Keratinocyte (primary cell): ENCODE measurements at places on chromosomes 4 and X.

- DNase-seq = no peak
- peaks cover 24% of the 10 kb centered on the region for H3K4me1 ChIP-seq
- no peaks in the 10 kb centered on the region for H3K27me3 ChIP-seq
Measured at GRCh38 chr4:53925050-53925605, 139.3 kb downstream of the CHIC2 start.

DNA sequence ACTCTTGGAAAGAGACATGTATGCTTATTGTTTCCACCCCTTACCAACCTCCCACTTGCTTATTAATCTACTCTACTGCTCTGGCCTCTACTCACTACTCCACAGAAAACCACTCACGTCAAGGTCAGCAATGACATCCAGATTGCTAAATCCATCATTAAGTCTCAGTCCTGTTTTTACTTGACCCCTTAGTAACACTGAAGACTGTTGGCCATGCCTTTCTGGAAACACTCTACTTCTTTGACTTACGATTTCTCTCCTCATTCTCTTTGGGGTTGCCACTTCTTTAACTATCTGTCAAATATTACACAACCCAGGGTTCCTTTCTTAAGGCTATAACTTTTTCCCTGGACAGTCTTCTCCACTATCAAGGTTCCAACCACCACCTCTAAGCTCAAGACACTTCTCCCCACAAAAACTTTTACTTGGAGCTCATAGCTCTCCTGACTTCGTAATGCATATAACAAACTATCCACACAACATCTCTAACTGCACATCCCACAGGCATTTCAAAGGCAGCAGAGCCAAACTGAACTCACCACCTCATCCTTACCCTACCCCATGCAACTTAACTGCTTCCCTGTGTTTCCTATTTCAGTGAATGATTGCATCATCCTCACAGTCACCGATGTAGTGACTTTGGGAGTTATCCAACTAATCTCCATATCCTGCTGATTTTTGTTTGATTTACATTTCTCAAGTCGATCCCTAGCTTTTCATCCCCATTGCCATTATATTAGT is 15.8 kb upstream of the MAGEA4 start:
- peaks cover 6% of the 10 kb centered on the region for H3K4me1 ChIP-seq
- no peak for DNase-seq
- H3K36me3 ChIP-seq = no peaks in the 10 kb centered on the region
- H3K4me3 ChIP-seq = no peak overlapping the region

DNA sequence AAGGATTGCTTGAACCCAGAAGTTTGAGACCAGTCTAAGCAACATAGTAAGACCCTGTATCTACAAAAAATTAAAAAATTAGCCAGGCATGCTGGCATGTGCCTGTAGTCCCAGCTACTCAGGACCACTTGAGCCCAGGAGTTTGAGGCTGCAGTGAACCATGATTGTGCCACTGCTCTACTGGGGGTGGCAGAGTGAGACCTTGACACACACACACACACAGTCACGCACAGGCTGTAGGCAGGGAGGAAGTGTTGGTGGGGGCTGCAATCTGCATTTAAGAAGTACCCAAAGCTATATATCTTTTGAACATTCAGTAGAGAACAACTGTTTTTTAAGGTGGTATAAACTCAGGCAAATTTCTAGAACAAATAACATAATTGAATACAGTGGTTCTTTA is 7.2 kb downstream of the SCRG1 start:
- no peak for DNase-seq
- H3K27me3 ChIP-seq = no peaks in the 10 kb centered on the region
- H3K4me3 ChIP-seq = no peak overlapping the region
- no peaks in the 10 kb centered on the region for H3K36me3 ChIP-seq
- H3K27ac ChIP-seq = no peak overlapping the region

GRCh38 chrX:148371291-148371690 is 129.1 kb upstream of the AFF2 start:
- no peak overlapping the region for H3K27ac ChIP-seq
- DNase-seq = no peak
- no peaks in the 10 kb centered on the region for H3K4me1 ChIP-seq
- no peak overlapping the region for H3K4me3 ChIP-seq
- no peaks in the 10 kb centered on the region for H3K36me3 ChIP-seq
